Stimulated activated CD4-positive, alpha-beta T cell treated with anti-CD3 and anti-CD28 coated beads, Interleukin-1b, Interleukin-23, amount 100 ng/mL, for 24 hours (primary cell): ENCODE measurements at places on chromosomes 16 and 17.
A peak's percentile ranks its signal among the peaks of the same experiment; 100 is the strongest.

- DNase-seq, result no peak
Observed at GRCh38 chr17:45692661-45693060, 91.5 kb upstream of the CRHR1 start.

DNA sequence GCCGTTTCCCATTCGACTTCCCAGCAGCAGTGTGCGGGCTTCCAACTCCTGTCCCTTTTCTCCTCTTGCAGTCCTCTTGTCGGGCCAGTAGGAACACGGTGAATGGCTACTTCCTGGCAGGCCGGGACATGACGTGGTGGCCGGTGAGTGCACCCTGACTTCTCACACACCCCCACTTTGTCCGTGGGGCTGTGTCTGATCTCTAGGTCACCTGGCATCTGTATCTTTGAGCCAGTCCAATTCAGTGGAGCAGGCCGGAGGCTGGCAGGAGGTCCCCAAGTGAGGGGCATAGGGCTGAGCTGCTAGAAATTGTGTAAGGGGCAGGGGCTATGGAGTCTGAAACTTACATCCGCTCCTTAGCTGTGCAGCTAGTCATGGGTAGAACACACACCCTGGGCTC lies 6.6 kb downstream of the SLC5A10 start:
- DNase-seq, result no peak

DNA sequence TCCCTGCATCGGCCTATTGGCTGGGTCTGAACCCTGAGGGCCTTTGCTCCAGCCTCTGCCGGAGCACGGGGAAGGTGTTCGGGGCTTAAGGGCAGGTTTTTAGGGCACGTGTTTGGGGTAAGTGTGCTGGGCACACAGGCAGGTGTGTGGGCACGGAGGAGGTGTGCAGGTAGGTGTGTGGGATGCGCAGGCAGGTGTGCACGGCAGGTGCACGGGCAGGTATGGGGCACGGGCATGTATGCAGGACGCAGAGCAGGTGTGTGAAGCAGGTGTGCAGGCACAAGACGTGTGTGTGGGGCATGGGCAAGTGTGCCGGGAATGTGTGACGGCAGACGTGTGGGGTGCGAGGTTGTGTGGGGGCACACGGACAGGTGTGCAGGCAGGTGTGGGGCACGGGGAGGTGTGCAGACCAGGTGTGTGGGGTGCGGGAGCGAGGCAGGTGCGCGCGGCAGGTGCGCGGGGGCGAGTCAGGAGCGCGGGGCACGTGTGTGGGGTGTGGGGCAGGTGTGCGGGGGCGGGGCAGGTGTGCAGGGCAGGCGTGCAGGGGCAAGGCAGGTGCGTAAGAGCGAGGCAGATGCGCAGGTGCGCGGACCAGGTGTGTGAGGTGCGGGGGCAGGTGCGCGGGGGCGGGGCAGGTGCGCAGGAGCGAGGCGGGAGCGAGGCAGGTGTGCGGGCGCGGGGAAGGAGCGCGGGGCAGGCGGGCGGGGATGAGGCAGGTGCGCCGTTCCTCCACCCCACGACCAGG lies 28.6 kb upstream of the METRNL start:
- DNase-seq, result no peak

GRCh38 chr16:20610892-20611349 lies 34.8 kb upstream of the ACSM2B start:
- no peak for DNase-seq

GRCh38 chr17:34926661-34927060 lies 34.6 kb downstream of the CCT6B start:
- no peak for DNase-seq

- no peak for DNase-seq
Observed at GRCh38 chr17:18253187-18253884, 5.2 kb downstream of the FLII start.

DNA sequence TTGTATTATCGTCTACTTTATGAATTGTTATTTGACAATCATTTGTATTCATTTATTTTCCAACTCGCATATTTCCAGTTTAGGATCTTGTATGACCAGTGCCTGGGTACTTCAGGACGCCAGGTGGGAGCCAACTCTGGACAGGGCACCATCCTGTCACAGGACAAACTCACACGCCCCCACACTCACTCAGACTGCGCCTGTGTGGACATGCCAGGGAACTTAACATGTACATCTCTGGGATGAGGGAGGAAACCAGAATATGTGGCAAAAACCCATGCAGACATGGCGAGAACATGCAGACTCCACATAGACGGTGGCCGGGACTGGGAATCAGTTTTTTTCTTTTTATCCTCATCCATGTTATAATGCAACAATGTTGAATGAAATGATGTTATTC lies 68.5 kb downstream of the CLEC16A start:
- DNase-seq, result no peak

- DNase-seq, result no peak
Observed at GRCh38 chr17:29577001-29577370, 8.5 kb downstream of the TP53I13 start.

DNA sequence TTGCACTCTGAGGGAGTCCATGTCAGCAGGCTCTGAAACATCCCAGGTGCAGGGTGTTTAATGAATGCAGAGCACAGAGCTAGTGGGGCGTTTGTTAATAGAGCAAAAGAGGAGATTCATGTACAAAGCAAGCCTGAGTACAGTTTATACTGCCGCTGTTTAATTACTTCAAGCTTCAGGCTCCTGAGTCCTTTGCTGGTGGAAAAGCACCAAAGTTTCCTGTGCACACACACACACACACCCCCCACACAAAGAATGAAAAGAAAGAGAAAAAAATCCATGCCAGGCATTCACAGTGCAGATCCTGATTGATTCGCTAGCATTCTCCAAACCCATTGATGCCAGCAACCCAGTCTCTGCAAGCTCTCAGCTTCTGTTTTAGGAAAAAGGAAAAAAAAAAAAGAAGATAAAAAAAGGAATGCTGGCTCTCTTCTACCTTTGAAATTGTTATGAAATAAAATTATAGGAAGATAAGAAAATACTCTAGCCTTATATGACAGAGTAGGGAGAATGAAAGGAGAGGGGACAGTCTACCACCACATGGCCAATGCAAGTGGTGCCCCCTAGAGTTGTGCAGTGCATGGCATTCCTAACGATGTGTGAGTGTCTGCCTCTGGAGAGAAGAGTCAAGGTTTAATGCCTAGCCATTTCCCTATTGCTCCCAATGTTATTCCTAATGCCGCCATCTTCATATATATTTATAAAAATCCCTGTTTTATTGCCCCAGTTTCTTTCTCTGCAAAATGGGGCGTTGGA lies 216.5 kb downstream of the TMEM114 start:
- DNase-seq, result no peak

- no peak for DNase-seq
Observed at GRCh38 chr16:11480634-11481033, 106.1 kb downstream of the LITAF start.

- DNase-seq, result no peak
Observed at GRCh38 chr17:60562421-60562820, 36.4 kb upstream of the APPBP2 start.

- DNase-seq, result no peak
Observed at GRCh38 chr17:1620486-1620885, 8.1 kb downstream of the SLC43A2 start.

- no peak for DNase-seq
Observed at GRCh38 chr17:75637551-75637950, 4.3 kb downstream of the SMIM5 start.

GRCh38 chr16:391885-392335 lies 5.1 kb upstream of the NME4 start:
- peak; percentile 64 for DNase-seq

GRCh38 chr17:57090560-57091185 lies 5.6 kb downstream of the AKAP1 start:
- DNase-seq, result no peak

DNA sequence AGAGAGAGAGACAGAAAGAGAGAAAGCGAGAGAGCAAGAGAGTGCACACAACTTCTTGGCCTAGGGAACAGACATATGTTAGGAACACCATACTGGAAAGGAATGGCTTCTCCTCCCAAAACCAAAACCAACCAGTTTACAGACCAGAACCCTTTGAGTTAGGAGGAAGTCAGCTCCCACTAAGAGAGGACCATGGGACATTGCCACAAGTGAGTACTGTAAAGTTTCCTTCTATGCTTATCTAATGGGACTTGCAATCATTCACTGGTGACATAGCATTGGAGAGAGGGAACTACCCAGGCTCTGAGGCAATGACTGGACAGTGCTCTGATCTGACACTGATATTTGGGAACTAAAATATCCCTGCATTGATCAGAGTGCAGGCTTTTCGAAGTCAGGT lies 32.4 kb downstream of the TBC1D3B start:
- no peak for DNase-seq

GRCh38 chr16:68069511-68070248 lies 15.5 kb upstream of the NFATC3 start:
- no peak for DNase-seq

DNA sequence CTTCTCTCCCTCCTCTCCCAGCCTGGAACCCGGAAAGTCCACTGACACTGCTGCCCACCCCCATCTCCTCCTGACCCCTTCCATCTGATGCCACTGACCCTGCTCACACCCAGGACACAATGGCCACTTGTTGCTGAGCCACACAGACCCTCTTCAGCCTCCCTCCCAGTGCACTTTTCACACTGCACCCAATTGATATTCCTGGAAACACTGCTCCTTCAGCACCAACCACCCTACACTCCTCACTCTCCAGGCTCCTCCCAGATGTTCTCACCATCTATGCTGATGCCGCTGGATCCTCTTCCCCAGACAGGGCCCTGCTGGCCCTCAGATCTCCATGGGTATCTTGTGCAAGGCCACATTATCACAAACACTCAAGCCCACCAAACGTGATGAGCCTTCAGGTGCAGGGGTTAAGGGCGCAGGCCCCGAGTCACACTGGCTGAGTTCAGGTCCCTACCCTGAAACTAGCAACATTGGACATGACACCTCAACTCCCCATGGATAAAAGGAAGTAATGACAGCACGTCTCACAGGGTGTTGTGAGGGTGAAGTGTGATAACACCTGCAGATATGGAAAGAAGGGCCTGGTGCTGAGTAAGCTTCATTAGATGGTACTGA lies 238.1 kb downstream of the ZNF423 start:
- DNase-seq, result no peak
